ENCODE measurements at places on chromosomes 1 and 21.

GRCh38 chr1:174761335-174761734 is 238.4 kb upstream of the CACYBP start:
- no peak for DNase-seq

- DNase-seq = no peak
Measured at GRCh38 chr1:216045400-216045799, 377.8 kb downstream of the USH2A start.

GRCh38 chr1:161098210-161099068 is at the start of gene KLHDC9:
TSS of gene KLHDC9 (plus strand) at chr1:161098361. CDS start at chr1:161098536, 175 bp downstream.
- DNase-seq = peak; percentile 63

- peak; percentile 30 for DNase-seq
Measured at GRCh38 chr1:205916541-205916940, 26.7 kb downstream of the SLC26A9 start.

- DNase-seq = no peak
Measured at GRCh38 chr1:241932845-241933244, 24.7 kb upstream of the BECN2 start.

GRCh38 chr1:183235503-183235902 is 49.4 kb downstream of the LAMC2 start:
- no peak for DNase-seq

DNA sequence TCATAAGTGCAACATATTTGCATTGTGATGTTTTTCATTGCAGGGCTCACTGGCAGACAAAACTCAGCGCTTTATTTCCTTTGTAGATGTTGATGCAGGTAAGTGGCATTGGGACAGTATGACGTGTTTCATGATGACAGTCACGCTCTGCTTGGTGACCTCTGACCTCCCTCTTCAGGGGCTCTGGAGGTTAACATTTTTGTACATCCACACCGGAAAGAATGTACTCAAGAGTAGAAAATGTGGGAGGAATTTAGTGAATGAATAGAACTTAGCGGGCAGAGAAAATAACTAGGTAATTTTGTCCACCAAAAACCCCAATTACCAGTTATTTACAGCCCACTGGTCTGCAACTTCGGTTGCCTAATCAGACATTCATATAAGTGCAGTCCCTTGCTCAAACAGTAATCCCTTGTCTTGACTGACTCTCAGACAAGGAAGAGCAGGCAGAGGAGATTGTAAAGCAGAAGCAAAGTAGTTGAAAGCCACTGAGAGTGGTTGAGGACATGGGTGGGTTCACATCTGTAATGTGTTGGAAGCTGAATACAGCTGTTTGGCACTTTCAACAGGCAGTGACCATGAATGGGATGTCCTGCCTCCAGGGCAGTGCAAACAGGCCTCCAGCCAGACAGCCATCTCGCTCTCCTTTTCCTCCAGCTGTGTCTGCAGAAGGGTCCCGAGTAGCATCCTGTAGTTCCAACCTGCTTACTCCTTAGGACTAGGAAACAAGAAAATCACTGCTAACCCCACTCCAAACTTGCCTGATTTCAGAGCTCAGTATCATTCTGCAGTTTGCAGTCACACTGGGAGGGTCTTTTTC is 188.9 kb downstream of the NRIP1 start:
- DNase-seq = peak; percentile 16

- peak; percentile 64 for DNase-seq
Measured at GRCh38 chr1:31762726-31763670, 1.1 kb downstream of the ADGRB2 start.

DNA sequence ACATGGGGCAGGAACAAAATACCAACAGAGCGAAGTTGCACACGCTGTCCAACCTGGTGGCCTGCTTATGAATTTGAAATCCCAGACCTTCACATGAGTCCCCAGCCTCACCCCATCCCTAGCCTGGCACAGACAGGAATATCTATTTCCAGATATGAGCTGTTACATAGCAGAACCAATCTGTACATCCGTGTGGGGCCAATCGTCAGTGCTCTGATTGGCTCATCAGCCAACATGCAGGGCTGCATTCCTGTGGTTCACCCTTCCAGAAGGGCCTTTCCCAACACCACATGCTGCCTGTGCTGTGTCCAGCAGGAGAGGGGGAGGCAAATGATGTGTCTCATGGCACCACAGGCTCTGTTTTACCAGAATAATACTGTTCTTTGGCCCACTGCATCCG is 31.3 kb downstream of the CCN1 start:
- no peak for DNase-seq

DNA sequence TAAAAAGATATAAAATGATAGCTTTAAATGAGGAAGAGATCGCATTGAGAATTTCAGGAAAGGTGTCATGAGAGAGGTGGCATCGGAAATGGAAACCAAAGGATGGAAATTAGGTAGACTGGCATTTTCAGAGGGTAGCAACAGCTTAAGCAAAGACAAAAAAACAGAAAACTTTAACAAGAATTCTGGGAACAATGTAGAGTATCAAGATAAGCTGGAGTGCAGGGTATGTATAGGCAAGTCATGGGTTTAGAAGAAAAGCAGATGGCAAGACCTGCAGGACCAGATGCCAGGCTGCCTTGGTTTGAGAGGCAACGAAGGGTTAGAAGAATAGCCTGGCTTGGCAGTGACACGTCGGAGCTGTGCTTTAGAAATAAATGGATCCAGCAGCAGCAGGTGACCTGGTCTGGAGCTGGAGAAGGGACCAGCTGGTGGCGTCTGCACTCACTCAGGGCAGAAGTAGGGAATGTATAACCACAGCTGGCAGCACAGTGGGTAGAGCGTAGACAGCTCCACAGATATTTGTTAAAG is 149.4 kb upstream of the TIAM1 start:
- no peak for DNase-seq

DNA sequence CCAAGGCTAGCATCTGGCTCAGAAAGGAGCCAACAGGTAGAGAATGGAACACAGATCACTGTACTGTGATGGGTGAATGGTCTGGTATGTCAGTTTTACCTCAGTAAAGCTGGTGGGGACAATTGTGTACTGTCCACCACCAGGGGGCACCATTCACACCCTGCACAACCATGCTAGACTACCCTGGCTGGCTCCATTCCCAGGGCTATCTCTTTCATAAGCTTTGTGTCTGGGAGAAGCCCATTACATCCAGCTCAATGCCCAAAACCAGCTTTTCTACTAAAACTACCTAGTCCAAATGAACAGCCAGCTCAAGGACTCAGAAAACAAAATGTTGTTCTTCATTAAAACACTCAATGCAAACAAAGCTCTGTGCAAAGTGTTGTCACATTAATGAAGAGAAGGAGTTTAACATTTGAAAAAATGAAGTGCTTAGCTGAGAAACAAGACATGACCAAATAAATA is 62.0 kb upstream of the RASAL2 start:
- peak; percentile 90 for DNase-seq

DNA sequence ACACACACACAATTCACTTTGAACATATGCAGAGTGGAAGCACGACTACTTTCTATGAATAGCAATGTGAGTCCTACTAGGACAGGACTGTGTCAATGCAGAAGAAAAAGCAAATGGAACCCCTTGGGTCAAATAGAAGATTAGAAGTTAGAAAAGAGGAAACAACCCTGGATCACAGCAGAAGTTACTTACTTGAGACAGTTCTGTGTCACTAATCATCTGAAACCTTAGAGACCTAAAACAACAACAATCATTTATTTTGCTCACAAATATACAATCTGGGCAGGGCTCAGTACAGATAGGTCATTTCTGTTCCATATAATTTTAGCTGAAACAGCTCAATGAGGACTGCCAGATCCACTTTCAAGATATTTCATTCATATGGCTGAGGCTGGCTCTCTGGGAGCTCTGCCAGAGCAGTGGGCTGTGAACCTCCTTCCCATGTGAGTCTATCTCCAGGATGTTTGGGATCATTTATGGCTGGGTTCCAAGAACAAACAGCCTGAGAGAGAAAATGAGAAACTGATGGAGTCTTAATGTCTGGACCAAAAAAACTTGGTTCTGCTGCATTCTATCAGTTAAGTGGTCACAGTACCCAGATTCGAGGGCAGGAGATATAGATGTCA is 42.5 kb upstream of the IL10 start:
- DNase-seq = peak; percentile 53

GRCh38 chr1:74731399-74732052 is 1.3 kb downstream of the CRYZ start:
- DNase-seq = no peak

- DNase-seq = no peak
Measured at GRCh38 chr1:7303554-7304317, 467.4 kb upstream of the VAMP3 start.

GRCh38 chr1:170318141-170318540 is 172.4 kb downstream of the NTMT2 start:
- DNase-seq = no peak

DNA sequence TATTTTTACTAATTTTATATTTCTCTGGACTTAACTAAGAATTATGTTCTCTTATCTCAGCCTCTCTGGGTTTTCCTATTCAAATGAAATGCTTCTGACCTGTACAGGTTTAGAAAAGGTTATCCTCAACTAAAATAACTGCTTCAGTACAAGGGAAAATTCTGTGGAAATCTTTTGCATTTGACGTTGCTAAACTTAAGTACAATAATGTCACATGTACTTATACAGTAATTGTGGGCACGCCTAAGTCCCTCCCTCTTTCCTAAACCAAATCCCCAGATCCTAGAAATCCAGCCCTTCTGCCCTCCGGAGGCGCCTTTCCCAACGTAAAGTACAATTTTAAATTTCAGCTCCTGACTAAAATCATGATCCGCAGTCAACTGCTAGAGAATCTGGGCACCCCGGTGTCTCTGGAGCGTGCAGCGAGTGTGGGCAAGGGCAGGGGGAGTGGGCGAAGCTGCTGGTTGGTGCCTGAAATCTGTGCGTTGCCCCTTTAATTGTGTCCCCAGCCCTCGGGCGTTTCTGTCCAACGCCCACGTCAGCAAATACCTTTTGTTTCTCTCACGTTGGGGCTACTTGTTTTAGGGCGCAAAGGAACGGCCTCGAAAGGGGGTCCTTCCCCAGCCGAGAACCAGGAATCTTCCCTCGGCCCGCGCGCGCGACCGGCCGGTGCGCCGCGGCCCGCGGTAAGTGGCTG is at the start of gene ZBTB8A:
TSS of gene ZBTB8A (plus strand) at position 541 of the 697 bp plus-strand sequence. CDS start 53,505 bp downstream, outside the sequence.
- DNase-seq = peak; percentile 33

DNA sequence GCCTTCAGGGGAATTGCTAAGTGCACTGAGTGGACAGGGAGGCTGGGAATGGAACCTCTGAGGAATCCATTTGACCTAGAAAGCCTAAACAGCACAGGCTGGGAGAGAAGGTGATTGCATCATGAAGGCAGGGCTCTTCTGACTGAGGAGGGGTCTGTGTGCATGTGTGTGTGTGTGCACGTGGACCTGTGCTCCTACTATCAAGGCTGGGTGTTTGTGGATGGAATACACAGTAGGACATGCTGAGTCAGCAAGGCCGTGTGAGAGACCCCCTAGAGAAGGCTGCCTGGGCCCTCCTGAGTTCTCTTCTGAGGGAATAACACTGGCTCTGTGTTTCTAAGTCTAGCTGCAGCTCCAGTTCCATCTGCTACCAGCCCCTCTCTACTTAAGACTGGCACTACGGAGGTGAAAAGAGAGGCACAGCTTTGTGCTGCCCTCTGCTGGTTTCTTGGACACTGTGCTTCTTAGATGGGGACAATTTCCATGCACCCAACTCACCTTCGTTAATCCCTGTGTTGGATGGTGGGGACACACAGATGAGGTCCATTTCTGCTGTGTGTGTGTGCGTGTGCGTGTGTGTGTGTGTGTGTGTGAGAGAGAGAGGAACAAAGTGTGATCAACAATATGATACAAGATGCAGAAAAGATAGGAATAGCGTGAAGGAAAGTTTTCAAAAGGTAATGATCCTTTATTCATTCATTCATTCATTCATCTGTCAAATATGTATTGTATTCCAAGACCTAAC is 6.2 kb upstream of the EFCAB14 start:
- peak; percentile 82 for DNase-seq

DNA sequence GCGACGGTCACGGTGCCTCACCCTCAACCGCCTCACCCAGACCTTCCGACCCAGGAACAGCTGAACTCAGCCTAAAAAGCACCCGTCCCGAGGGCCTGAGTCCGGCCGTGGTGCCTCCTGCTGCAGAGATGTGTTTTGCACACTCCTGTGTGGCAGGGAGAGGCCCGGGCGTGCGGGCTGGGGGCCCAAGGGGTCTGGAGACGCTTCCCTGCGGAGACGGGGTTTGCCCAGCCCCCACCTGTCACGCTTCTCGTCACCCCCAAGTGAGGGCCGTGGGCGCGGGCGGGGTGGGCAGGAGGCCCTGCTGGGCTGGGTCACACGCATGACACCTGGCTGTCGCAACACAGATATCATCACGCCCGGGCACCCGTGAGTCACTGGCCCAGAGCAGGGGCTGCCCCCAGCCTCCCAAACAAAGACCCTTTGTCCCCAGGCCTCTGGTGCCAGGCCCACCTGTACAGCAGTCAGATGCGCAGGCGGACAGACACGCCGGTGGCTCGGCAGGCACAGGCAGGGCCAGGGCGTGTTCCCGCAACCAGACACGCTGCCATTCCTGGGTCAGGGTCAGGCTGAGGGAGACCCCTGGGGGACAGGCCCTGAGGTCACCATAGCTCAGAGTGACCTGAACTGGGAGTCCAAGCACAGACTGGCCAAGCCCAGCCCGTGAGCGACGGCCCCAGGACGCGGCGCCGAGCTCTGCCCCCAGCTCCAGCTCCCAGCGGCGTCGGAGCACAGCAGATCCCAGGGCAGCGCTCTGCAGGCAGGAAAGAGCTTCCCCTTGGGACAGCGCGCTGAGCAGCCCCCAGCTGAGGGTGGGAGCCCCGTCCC is 6.1 kb downstream of the B3GALT6 start:
- no peak for DNase-seq

DNA sequence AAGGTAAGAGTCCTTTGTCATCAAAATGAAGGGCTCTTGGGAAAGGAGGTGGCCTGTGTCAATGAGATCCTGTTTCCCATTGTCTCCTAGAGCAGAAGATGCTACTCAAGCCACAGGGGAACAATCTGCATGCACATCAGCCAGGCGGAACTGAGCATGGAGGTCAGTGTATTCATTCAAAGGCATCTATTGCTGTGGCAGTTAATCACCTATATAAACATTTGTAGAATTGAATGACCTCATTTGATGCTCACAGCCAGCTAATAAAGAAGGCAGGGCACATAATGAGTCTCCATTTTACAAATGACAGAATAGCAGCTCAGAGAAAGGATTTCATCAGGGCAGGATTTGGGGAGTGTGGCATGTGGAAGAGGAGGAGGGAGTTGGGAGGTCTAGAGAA is 5.7 kb upstream of the FYB2 start:
- DNase-seq = no peak

GRCh38 chr1:213669964-213670691 is 317.6 kb upstream of the PROX1 start:
- no peak for DNase-seq

GRCh38 chr1:116556289-116557006 is 14.4 kb downstream of the CD58 start:
- DNase-seq = peak; percentile 94
